ENCODE measurements at places on chromosomes 5 and 9. TPM values are rescaled to one million over a fixed set of nuclear protein-coding genes. Genes with fewer than 3 reads are reported as not detected.

Gene NAIP
- 30.5 TPM for total RNA-seq

- no peak for DNase-seq
Observed at GRCh38 chr5:101943784-101944183, 352.3 kb downstream of the SLCO4C1 start.

- DNase-seq, result no peak
Observed at GRCh38 chr9:89576404-89576839, 28.4 kb upstream of the GADD45G start.

Gene PCDH1
- total RNA-seq, result 127 TPM

GRCh38 chr5:123278284-123278683 is 144.9 kb downstream of the CEP120 start:
- DNase-seq, result no peak

- no peak for DNase-seq
Observed at GRCh38 chr5:143120460-143121134, 282.9 kb downstream of the NR3C1 start.

DNA sequence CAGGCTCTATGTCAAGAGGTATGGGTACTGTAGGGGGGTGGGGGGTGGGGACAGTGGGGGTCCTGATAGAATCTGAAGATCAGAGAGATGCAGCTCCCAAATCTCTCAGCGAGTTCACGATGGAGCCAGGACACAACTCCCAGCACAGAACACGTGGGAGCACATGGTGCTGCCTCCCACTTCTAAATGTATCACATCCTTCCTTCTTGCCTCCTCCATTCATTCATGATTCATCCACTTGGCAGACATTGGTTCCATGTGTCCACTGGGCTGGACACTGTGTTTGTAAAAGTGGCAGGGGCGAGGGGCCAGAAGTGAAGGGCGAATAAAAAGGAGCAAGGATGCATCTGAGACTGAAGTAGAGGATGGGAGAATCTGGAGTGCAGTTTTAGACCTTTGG is 33.9 kb downstream of the SH3TC2 start:
- DNase-seq, result no peak

DNA sequence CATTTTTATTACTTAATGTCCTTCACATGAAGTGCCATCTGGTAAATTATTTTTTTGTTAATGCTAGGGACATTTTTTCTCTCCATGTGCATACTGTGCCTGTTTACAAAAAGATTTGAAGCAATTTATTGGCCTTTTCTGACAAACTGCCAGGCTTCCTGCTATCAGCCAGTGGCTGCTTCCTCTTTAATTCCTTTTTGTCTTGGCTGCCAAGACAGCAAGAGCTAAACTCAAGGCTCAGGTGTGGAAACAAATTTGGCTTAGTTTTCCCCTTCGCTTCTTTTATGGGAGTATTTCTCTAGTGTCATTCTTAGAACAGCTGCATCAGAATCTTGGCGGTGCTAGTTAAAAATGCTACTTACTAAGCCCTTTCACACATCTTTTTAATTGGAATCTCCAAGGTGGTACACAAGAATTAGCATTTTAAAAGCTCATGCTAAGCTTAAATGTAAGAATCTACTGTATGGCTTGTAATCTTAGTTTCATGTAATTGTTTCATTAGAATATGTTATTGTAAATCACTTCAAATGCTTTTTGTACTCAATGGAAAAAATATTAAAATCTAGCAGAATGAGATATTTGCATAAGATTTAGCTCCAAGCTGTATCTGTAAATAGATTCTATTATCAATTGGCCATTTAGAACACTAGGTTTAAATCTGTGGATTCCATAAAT is 134.2 kb upstream of the RASGRF2 start:
- DNase-seq, result no peak

Gene ZNF454
- 4.9 TPM for total RNA-seq

DNA sequence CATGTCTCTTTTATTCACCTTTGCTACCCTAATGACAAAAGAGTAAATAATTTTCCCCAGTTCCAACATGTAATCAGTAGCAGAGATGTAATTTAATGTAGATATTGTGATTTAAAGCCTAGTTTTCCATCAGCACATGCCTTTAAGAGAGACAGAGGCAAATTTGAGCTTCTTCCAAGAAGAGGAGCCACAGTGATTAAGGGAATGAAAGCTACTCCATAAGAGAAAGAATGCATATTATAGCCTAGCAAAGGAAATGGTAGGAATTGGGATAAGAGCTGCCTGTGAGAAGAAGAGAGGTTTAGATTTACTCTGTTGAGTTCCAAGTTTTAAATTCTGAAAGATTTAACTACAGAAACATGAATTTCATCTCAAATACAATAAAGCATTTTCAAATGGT is 591.0 kb upstream of the DMAC1 start:
- DNase-seq, result no peak

DNA sequence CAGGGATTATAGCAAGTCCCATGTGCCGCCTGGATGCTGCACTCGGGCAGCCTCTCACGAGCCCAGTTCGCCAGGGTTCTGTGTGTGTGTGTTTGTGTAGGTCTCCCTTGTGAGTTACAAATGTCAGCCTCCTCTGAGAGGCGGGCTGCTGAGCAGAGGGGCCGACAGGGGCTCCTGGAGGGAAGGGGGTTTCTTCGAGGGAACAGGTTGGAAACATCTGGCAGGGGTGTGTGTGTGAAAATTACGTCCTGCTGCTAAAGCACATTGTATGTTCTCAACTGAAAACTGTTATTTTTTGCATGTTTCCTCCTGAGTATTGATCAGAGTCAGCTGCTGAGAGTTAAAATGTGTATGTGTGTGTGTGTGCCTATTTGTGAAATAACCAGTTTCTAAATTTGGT is 9.7 kb downstream of the GALNT10 start:
- no peak for DNase-seq

GRCh38 chr5:54090495-54091120 is 219.8 kb downstream of the ARL15 start:
- no peak for DNase-seq

DNA sequence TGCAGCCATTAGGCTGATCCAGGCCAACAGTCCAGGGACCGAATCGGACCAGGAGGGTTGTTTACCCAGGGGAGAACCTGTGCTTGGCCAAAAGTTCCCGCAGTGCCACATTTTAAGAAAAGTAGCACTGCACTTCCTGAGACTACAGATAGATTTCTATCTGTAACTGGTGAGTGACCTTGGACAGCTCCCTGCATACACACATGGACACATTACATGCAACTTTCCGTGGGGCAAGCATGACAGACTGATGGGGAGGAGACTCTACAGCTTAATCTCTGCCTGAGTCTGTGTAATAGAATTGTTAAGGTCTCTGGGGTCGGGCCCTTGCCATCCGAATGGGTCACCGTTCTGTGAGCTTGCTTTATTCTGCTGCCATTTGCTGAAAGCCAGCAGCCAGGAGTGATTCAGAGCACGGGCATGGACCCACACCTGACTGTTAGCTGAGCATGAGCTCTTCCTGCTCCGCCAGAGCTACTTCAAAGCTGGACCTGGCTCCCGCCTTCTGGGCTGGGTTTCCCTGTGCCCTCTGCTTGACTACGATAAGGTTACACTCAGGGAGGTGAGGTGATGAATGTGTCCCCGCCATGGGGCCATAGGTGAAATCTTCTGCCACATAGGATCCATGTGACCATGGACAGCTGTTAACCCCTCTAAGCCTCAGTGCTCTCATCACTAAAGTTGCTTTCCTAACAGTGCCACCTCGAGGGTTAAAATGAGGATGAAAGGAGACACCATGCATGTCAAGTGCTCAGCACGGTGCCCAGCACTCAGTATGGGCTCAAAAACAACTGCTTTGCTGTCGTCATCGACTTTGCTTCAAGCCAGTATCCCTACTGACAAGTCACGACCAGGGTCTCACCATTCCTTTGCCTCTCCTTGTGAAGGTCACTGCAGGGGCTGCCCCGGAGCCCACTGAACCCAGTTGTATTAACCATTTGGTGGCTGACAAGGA is 200.0 kb downstream of the MELK start:
- DNase-seq, result no peak

Gene DMRT1
- not detected for total RNA-seq

DNA sequence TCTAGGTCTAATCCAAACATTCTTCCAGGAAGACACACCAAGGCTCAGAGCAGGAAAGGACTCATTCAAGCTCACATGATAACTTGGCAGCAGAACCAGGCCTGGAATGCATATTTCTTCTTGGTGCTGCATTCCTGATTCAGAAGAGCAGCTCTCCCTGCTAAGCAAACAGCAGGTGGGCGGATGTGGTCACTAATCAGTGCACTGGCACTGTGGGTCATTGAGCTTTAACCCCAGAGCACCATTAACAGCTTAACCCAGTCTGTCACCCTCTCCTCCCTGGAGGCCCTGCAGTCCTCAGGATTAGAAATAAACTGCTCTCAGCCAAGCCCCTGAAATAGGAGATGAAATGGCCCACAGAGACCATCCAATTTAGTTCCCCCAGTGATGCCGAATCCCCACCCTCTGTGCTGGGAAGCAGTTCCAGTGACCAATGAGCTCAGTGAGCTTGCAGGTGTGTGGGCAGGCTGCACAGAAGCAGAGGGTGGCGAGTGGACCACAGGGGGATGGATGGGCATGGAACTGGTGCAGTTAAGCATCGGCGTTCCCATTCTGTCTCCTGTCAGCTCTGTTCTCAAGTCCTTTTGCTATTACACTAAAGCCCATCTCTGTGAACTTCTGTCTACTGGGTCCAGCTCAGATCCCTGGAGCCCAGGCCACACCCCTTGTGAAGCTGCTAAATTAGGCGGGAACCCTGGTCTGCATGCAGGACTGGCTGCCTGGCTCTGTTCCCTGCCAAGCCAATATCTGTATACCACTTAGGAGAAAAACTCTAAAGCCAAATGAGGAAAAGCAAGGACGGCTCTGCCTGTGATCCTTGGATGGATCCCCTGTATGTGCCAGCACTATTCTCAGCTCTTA is 16.6 kb upstream of the MEGF9 start:
- DNase-seq, result no peak

- DNase-seq, result no peak
Observed at GRCh38 chr5:139985733-139986132, 57.4 kb downstream of the NRG2 start.

DNA sequence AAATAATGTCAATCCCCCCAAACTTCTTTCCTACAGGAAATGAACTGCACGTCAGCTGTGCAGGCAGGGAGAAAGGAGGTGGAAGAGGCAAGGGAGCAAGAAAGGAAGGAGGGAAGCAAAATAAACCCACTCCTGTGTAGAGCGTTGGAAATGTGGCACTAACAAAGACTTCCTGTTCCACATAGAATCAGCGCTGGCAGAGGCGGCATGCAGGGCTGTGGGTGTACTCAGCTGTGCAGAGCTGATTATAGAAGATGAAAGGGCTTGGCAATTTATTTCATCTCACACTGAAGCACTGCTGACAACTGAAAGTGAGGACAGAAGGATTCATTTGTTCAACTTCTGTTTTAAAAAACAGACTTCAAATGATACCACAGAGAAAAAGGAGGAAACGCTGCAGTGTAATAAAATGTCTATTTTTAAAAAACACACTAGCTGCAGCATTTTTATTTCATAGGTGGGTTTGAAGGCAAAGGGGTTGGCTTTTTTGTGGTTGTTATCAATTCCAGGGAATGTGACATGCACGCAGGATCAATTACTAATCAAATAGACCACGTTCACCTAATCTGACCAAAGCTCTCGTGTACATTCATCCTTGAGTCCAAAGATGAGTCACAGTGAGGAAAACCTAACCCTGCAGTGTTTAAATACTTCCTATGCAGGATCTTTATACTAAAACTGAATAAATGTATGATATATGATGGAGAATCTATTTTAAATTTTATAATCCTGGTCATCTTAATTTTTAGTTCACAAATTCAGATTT is 583.5 kb downstream of the ZNF608 start:
- DNase-seq, result no peak

GRCh38 chr5:86542532-86542931 is 75.2 kb upstream of the COX7C start:
- DNase-seq, result no peak

- DNase-seq, result no peak
Observed at GRCh38 chr9:94703488-94704140, 22.9 kb upstream of the AOPEP start.

GRCh38 chr5:110916381-110917049 is 155.0 kb upstream of the TSLP start:
- no peak for DNase-seq

DNA sequence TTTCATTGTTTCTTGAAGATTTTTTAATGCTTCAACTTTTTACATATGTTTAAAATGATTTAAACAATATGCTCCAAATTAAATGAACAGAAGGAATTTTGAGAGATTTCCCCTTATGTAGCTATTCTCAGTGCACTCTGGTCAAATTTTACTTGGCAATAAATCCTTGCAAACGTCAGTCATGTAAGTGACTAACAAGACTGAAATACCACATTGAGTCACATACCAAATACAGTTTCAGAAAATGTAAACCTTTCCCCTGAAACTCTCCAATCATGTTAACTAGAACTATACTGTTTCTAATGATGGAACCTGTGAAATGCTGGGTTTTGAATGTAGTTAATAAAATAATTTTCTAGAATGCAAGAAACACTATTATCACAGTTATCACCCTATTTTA is 29.6 kb downstream of the SAR1B start:
- DNase-seq, result no peak

Gene RASEF
- total RNA-seq, result 33.7 TPM

DNA sequence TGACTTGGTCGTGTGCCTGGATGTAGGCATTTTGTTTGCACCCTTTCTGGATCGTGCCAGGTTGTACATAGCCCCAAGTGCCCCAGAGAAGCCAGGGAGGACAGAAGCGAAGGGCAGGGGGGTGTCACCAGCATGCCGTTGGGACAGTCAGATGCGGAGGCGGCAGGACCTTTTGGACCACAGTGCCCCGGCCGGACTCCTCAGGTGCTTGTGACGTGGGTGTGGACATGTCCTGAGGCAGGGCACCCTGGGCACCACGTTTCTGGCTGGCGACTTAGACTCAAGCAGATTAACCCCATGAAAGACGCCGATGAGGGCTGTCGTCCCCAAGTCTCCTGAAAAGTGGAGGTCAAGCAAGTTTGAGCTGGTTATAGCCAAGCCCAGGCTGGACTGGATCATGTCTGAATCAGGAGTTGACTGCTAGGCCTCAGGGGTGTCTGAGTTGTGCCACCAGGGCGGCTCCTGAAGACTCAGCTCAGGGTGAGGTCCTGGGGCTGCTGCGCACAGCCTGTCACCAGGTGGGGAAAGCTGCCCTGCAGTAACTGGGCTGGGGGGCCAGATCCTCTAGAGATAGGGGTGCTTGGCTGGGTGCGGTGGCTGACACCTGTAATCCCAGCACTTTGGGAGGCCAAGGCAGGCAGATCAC is 42.0 kb downstream of the HABP4 start:
- DNase-seq, result no peak

Gene GRXCR2
- total RNA-seq, result not detected

DNA sequence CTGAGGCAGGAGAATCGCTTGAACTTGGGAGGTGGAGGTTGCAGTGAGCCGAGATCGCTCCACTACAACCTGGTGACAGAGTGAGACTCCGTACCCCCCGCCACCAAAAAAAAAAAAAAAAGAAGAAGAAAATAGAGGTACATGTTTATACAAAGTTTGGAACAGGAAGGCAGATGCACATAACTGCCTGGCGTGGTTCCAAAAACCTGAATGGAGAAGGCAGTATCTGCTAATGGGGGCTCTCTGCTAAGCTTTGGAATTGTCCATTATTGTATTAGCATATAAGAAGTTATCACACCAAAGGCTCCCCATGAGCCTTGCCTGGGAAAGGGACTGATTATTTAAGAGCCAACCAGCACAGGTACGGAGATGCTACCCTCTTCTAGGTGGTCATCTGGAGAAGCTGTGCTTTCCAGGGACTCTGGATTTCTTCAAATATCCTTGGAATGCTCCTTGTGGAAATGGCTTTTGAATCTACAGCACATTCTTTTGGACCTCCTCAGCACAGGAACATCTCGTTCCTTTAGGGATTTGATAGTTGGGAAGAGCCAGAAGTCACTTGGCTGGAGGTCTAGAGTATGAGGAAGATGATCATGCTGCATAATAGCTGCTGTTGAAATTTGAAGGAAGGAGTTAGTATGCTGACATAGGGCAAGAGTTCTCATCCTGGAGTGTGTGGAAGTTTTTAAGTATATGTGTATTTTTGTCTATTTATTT is 42.5 kb upstream of the ABCA1 start:
- no peak for DNase-seq

Gene ACOT12
- not detected for total RNA-seq
